ENCODE measurements at places on chromosomes 2 and 18.
A peak's percentile ranks its signal among the peaks of the same experiment; 100 is the strongest.

DNA sequence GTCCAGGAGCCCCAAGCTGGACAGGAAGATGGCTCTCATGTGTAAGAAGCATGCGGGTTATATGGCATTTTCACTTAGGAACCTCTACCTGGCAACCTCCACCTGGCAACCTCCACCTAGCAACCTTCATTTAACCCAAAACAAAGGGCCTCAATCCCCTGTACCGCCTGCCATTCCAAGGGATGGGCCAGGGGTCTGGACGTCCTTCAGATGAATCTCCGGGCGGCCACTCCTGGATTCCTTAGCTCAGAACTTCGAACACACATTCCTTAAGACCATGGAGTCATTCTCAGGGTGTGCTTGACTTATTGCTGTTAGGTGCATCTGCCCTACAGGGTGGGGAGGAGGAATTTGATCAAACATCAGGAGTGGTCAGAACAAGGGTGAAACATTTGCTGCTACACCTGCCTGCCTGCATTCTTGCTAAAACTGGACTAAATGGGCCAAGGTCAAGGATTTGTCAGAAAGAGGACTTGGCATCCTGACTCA lies 277.6 kb downstream of the PHLPP1 start:
- DNase-seq = no peak

DNA sequence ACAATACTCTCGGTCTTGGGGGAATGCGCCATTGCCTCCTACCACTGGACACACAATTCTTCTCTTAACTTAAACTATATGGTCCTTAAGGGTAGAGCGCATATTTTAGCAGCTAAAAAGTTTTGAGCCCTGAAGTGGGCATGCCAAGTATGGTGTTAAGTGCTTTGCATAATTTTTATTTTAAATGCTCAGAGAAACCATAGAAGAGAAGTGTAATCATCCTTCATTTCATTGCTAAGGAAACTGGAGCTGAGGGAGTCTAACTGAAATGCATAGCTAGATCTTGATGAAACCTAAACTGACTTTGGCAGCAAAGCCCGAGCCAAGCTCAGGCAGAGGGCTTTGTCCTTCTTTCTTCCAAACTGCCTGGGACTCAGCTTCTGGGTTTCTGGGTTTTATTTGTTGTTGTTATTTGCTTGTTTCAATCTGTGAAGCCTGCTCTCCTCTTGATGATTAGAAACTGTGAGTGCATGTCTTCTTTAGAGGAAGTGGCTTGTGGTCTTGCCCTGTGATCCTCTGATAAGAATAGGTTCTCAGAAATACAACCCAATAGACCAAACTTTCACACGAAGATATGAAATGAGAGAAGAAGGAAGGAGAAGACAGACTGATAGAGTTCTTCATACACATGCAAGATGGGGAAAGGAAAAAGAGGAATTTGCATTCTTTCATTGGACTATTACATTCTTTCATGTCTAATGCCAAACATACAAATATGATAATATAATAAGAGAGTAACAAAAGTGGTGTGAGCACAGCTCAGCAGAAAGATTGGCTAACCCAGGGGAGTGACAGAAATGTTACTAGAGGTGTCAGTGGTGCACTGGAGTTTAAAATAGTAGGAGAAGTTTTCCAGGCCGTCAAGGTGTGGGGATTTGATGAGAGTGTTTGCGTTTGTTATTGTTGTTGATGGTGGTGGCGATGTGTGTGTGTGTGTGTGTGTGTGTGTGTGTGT lies 7.5 kb upstream of the RNF144A start:
- peak; percentile 37 for DNase-seq

- no peak for DNase-seq
These were observed 488.4 kb downstream of the ADCYAP1 start for GRCh38 chr18:1392865-1393734.

- no peak for DNase-seq
These were observed 87.7 kb upstream of the MYO3B start for GRCh38 chr2:170090229-170090628.

- DNase-seq = no peak
These were observed 77.2 kb upstream of the CD226 start for GRCh38 chr18:70024829-70025228.

DNA sequence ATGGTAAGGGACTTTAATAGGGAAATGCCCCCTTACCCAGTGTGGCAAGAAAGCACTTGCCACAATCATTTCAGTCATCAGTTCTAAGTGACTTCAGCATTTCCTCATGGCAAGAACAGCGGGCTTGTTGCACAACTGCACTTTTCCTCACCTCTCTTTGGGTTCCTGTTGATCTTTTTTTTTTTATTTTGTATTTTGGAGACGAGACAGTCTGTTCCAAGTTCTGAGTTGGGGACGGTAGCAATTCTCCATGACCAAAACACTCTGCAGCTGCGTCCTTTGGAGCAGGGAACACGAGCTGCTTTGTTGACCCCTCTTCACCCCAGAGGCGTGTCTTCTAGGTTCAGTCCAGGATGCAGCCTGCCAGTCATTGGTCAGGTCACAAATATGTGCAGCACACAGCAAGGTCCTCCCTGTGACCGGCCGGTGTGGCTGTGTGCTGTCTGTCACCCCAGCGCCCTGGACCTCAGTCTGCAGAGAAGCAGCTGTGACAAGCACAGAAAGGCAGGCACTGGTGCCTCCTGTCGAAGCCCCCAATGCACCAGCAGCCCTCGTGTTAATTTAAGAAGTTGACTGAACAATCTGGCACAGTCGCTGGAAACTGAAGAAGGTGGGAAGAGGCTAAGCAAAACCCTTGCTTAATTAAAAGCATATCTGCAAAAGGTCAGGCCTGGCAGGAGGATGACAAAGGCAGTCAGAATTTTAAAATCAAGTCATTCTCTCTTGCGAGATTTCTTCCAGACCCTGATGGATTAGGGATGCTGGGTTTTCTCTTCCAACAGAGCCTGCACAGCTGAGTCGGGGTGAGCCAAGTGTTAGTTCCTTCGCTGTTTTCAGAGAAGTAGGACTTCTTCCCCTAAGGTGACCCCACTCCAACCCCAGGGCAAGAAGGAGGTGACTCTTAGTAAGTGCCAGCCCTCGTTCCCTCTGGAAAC lies 96.7 kb upstream of the COPS8 start:
- no peak for DNase-seq

DNA sequence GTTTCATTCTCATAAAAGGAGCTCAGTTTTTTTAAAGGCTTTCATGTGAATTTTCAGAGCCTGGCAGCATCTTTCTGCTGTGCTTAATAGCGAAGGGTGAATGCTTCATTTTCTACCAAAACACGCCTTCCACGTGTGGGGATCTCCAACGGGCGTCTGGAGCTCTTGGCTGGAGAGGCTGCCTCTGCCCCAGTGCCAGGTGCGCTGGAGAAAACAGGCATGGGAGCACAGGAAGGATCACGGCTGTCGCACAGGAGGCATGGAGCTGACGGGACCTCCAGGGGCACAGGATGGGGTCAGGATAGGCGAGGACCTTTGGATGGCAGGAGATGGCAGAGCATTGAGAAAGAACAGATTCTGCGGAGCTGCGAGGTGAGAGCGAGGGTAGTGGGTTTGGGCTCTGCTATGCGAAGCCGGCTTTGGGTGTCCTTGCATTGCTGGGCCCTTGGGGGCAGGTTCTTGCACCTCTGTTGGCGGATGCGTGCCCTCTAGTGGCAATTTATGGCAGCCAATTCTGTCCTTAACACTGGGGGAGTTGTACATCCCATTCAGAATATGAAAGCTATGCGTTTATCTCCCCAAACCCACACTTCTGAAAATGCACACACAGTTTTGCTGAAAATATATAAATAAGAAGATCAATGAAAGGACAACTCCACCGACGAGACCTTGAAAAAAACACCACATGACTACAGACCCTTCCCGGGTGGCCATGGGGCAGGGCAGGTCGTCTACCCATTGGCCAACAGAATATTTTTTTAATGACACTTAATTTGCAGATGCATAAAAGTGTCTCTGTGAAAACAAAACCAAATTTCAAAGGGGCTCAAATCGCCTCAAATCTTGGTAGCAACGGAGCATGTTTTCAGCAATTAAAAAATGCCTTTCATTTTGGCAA lies 90.4 kb upstream of the SLC35G4 start:
- peak; percentile 1 for DNase-seq

DNA sequence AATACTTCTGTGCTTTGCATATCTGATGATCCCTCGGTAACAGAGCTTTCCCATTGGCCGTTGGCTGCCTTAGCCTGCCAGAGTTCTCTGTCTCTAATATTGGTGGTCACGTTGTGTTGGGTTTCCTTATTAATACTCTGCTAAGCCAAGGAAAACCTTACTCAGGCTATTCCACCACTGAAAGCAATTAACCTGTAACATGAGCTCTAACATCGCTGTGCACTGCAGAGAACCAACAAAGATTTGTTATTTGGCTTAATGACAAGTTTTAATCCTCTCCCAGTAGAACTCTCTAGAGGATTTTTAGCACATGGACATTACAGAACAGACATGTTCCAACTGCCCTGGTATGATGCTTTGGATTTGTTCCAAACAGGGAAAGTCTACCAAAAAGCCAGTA lies 825.9 kb upstream of the POU3F3 start:
- no peak for DNase-seq

GRCh38 chr2:208556983-208557484 lies 150.4 kb downstream of the PTH2R start:
- no peak for DNase-seq

DNA sequence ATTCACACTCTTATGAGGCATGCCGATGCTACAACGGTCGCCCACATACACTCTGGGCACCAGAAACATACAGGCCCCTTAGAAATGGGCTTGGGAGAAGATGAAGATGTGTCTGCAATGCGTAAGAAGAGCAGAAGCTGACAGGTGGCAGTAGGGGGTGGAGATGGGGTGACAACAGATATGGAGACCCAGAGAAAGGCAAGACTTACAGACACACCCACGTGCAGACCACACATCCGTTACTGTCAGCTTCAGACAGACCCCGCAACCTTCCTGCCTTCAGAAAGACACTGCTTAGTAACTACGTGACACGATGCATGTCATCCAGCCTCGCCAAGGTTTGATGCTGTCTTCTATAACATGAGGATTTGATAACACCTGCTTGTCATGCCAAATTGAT lies 89.5 kb downstream of the ZFP36L2 start:
- peak; percentile 83 for DNase-seq

GRCh38 chr2:20653695-20654534 lies 3.0 kb upstream of the HS1BP3 start:
- no peak for DNase-seq

DNA sequence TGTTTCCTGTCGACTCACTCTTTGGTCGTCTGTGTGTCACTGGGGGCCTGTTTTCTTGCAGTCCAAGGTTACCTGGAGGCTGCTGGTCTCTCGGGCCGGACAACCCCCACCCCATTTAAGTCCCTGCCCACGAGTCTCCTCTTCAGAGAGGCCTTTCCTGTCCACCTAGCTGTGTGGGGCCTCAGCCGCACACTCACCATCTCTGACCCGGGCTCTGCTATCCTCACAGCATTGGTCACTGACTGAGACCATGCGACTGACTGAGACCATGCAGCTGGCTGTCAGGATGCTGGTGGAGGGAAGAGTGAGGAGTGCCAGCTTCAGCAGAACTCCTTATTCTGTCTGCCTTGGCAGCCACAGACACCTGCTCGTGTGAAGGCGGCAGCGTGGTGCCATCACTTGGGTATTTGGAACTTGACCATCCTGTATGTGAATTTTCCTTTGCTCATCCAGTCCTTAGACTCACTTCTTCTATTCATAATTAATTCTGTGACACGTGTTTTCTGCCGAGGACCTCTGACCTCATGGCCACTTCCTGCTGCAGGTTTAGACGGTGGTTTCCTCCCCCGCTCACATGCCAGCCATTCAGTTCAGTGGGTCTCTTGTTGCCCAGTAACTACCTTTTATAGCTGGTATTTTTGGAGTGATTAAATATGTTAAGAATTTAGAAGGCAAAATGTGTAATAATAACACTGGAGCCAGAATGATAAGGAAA lies 47.5 kb upstream of the ASB1 start:
- no peak for DNase-seq

DNA sequence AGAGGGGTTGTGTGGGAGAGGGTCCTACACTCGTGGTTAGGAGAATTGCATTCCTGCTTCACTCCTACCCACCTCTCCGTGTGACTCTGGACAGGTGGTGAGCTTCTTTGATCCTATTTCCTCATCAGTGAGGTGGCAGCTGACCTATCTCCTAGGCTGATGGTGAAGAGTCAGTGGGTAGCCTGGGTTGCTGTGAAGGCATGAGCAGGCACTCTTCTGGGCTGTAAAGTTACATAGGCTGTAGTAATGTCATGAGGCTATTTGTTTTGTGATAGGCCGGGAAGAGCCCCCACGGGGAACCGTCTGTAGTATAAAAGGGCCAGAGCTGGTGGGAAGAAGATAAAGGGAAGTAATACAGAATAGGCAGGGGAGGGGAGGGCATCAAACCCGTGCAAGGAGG lies 83.8 kb downstream of the TMEM247 start:
- DNase-seq = no peak

DNA sequence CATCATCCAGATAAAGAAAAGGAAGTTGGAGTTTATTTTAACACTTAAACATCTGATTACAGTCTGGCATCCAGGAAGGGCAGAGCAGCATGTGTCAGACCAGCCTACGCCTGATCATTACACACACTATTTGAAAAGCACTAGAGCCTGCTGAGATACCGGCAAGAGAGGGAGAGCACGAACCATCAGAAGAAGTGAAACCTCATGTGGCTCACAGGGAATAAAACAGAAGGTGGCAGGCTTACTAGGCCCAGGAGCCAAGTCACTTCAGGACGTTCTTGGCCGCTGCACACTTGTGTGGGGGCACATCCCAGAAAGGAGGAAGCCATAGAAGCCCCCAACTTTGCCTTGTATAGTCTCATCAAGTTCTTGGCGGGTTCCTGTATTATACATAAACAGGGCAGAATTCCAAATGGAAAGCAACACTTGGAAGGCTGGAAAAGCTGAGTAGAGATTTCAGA lies 105.5 kb downstream of the UGGT1 start:
- DNase-seq = no peak

- no peak for DNase-seq
These were observed 325.4 kb downstream of the SPAG16 start for GRCh38 chr2:213609570-213610170.

GRCh38 chr2:238987352-238987981 lies 139.6 kb downstream of the TWIST2 start:
- no peak for DNase-seq

GRCh38 chr2:174608866-174609214 lies 11.2 kb upstream of the WIPF1 start:
- no peak for DNase-seq

- no peak for DNase-seq
These were observed 11.3 kb downstream of the UPP2 start for GRCh38 chr2:158112992-158113391.

- no peak for DNase-seq
These were observed 29.2 kb downstream of the RAB27B start for GRCh38 chr18:54857499-54857898.

DNA sequence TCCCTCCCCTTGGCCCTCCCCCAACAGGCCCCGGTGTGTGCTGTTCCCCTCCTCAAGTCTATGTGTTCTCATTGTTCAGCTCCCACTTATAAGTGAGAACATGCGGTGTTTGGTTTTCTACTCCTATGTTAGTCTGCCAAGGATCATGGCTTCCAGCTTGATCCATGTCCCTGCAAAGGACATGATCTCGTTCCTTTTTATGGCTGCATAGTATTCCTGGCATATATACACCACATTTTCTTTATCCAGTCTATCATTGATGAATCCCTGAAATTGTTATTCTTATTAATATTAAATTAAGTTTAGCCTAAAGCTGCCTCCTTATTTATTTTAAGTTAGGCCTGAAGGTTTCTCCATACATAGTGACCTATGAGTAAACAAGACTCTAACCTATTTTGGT lies 18.8 kb upstream of the RAB31 start:
- no peak for DNase-seq
